Effector memory CD8-positive, alpha-beta T cell (primary cell): ENCODE measurements at places on chromosomes 12 and 14.
A peak's percentile ranks its signal among the peaks of the same experiment; 100 is the strongest.

DNA sequence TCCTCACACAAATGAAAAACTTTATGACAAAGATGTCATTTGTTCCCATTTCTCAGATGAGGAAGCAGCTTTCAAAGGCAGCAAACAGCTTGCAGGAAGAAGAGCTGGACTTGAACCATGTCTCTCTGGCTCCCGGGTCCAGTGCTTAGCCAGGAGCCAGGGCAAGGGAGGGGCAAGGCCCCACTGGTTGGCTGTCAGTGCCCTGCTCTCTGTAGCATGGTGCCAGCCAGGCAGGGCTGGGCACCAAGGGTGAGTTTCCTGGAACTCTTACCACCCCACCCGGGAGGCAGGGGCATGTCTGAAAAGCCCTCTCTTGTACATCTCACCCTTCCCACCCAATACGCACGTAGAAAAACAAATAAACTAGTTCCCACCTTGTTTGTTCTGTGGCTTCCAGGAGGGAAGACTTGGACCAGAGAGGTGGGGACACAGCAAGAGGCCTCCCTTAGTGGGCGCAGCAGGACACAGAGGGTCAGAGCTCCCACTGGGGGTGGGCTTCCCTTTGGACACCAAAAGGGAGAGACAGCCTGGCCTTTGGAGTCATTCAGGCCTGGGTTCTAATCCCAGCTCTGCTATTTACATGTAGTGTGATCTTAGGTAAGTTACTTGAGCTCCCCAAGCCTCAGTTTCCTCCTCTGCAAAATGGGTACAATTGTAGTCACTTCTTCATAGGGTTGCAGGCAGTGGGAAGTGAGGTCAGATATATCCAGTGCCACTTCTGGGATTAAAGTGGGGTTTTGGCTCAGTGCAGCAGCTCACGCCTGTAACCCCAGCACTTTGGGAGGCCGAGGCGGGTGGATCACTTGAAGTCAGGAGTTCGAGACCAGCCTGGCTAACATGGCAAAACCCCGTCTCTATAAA is 17.2 kb downstream of the TRPV4 start:
- no peak for DNase-seq

DNA sequence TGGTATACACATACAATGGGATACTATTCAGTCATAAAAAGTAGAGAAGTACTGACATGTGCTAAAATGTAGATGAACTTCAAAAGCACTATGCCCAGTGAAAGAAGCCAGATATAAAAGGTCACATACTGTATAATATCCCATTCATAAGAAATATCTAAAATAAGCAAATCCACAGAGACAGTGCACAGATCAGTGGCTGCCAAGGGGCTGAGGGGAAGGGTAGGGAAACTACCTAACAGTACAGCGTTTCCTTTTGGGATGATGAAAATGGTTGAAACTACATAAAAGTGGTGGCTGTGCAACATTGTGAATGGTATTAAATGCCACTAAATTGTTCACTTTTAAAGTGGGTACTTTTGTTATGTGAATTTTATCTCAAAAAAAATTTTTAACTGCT is 11.9 kb downstream of the EAPP start:
- no peak for DNase-seq

DNA sequence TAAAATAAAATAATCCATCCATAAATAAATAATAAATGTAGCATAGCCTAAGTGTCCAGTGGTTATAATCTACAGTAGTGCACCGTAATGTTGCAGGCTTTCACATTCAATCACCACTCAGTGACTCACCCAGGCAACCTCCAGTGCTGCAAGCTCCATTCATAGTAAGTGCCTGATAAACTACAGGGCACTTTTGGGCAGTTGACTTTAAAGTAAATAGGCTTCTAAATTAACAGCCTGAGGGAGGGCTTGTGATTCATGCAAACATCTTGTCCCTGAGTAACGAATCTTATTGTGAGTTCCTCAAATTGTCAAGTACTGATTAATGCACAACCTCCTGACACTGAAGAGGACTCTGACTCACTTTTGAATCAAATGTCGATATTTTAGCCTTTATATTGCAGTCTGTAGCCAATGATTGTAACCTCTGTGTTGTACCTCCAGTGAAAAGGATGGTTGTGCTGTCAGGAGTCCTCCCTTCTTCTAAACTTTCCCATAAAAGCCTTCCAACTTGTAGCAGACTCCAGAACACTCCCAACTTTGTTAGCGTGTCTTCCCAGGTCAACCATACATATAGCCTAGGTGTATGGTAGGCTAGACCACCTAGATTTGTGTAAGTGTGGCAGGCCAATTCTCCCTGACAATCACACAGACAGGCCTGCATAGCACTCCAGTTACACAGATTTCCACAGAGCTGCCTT is 55.0 kb upstream of the BICD1 start:
- no peak for DNase-seq

DNA sequence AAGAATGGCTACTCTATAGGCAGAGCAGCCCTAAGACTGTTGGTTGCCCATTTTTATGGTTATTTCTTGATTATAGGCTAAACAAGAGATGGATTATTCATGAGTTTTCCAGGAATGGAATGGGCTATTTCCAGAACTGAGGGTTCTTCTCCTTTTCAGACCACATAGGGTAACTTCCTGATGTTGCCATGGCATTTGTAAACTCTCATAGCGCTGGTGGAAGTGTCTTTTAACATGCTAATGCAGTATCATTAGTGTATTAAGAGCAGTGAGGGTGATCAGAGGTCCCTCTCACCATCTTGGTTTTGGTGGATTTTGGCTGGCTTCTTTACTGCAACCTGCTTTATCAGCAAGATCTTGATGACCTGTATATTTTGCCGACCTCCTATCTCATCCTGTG is 904.6 kb upstream of the FBXO33 start:
- DNase-seq: no peak

GRCh38 chr12:108955225-108955835 is 65.5 kb downstream of the SVOP start:
- no peak for DNase-seq

- DNase-seq: no peak
These were observed 78.1 kb downstream of the RPS29 start for GRCh38 chr14:49508124-49508523.

GRCh38 chr14:42869681-42870080 is 1263.0 kb downstream of the LRFN5 start:
- DNase-seq: no peak

GRCh38 chr12:3520711-3521110 is 29.7 kb downstream of the PRMT8 start:
- no peak for DNase-seq

DNA sequence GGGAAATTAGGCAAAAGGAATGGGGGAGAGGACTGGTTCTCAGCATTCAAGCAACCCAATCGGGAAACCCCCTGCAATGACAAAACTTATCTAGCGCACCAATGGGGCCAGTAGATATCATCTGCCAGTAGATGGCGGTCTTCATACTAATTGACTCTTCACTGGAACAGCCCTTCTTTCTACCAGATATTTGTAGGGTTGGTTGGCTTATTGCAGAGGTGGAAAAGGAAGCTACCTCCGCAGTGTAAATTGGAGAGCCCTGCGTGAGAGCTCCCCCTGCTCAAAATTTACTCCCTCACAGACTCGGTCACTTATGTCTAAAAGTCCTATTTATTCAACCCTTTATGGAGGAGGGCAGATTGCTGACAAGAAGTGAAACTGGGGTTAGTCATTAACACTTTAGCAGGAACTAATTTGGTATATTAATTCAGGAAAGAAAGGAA is 166.1 kb upstream of the CCND2 start:
- DNase-seq: peak; percentile 78

DNA sequence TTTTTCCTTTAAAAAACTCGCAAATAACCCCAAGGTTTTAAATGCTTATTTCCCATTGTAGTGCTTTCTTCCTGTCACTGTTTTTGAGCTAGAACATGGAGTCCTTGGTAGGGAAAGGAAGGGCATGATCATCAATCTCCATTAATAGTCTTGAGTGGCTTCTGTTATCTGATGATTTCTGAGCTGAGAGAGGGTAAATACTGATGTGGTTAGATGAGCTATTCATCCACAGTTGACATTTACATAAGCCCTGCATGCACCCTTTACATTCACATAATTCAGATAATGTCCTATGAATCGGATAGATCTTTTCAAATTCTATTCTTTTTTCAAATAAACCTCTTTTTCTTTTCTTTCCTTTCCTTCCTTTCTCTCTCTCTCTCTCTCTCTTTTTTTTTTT is 81.4 kb downstream of the NTN4 start:
- no peak for DNase-seq

DNA sequence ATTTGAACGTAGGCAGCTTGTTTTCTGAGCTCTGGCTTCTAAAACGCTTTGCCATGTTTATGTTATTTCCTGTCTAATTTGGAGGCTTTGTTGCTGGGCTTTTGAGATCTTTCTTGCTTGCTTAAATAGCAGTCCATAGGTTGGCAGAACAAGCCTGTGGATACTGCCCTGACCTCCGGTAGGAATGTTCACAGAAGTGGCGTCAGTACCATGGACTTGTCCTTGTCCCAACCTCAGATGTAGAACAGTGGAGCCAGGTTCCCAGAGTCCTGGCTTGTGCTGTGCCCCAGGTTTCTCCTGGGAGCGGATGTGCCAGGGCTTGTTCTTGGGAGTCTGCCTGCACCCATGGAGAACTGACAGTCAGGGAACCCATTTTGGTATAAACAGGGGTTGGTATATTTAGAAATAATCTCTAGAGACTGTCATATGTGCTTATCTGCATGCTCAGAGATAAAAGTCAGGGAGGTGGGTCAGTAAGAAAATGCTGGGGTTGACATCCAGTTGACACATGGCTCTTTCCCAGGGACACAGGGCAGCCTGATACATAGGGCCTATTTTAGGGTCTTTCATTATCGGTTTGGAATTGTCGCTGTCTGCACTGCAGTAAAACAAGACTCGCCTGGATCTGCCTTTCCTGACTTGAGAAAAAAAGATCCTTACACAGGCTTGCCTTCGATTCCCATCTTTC is 22.9 kb downstream of the CACNA1C start:
- DNase-seq: no peak

- DNase-seq: no peak
These were observed 459 bp downstream of the PPFIBP1 start for GRCh38 chr12:27524494-27524835.

- no peak for DNase-seq
These were observed 4.5 kb upstream of the DCAF11 start for GRCh38 chr14:24110060-24110459.

DNA sequence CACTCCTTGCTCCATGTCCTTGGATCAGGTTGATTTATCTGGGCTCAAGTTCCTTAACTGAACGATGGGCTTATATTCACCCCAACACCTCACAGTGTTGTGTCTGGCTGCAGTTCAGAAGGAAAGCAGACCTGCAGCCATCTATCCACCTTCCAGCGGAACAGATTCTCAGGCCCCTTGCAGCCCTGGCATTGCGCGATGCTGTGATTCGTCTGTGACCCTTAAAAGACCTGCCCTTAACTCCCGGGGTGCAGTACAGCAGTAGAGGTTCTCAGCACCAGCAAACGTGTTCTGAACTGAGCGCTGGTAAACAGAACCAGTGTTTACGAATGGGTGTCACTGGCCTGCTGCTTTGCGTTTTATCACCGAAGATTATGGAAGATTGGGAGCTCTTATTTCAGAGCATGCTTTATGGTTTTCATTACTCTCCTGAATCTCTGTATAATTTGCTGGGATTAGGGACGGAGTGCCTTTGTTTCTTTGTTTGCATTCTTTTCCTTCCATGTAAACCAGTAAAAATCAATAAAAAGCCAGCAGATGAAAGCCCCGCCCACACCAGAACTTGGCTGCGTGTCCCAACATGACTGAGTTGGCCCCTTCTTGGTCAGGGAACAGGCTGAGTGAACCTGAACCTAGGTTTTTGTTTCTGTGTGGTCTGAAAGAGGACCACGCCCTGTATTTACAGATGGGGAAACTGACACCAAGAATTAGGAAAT is 286.7 kb upstream of the CRY1 start:
- DNase-seq: no peak

DNA sequence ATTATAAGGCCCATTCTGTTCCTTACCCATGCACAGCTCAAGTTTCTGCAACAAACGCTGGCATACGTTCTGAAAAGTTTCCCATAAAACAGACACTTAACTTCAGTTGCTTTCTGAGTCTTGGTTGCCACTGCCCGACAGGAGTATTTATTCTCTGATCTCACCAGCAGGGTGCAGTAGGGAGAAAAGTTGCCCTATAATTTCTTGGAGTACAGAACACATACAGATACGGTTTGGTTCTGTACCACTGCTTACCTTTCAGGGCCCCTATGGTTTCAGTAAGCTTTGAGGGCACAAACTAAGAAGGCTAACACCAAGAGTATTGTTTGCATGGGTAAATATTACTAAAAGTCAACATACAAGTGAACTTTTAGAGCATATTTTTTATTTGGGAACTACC is 77.9 kb downstream of the SPATA7 start:
- peak; percentile 3 for DNase-seq

GRCh38 chr12:28235015-28235414 is 44.8 kb downstream of the CCDC91 start:
- DNase-seq: no peak

- DNase-seq: peak; percentile 64
These were observed at the start of gene C14orf93 for GRCh38 chr14:23009939-23010726. Gene C14orf93 (minus strand): TSS chr14:23010143. CDS start chr14:22999023, 11,120 bp downstream.

DNA sequence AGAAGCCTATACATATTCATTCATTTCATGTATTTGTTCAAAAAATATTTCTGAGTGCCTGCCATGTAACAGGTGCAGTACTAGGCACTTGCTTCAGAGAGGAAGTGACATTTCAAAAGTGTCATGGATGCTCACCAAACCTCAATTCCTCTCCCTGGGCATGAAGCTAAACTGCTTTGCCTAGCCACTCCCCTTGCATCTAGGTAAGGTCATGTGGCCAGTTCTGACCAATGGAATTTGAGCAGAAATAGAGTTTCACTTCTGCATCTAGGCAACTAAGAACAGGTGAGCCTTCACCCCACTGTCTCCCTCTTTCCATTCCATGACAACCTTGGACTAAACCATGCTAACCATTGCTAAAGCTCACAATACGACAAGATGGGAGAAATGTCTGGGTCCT is 27.6 kb downstream of the TC2N start:
- DNase-seq: no peak

GRCh38 chr12:131643631-131644452 is 67.0 kb upstream of the SFSWAP start:
- DNase-seq: no peak

GRCh38 chr12:20985399-20985798 is 145.6 kb upstream of the SLCO1B1 start:
- DNase-seq: no peak

GRCh38 chr12:95147866-95148265 is 69.4 kb downstream of the FGD6 start:
- DNase-seq: no peak

DNA sequence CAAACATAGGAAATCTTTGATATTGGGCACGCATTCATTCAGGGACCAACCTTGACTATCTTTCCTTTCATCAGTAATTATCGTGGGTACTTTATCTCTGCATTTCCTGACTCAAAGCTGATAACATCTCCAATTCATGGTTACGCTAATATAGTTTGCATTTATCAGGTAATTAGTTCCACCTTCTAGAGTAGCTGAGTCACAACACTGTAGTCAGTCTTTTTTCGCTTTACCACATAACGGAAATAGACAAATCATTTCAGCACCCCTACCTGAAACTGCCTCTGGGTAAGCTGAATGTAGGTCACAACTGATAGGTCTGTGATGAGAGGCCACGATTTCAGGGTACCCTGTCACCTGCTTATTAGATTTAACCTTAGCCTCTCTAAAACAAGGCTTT is 36.7 kb upstream of the IL22 start:
- DNase-seq: peak; percentile 9

- peak; percentile 69 for DNase-seq
These were observed 3.3 kb upstream of the EXOC3L4 start for GRCh38 chr14:103091041-103091882.

- no peak for DNase-seq
These were observed 11.7 kb upstream of the ANKLE2 start for GRCh38 chr12:132773077-132773955.

- no peak for DNase-seq
These were observed 8.4 kb downstream of the DEGS2 start for GRCh38 chr14:100150932-100151587.

- DNase-seq: peak; percentile 40
These were observed 7.5 kb downstream of the CCDC88C start for GRCh38 chr14:91409928-91410718.
